Cortex of kidney (tissue), 1 donor: ENCODE measurements at places on chromosomes 5 and 9.

GRCh38 chr9:92640398-92641091, 29.4 kb downstream of the IPPK start:
- DNase-seq: no peak

- no peak for DNase-seq
Observed at GRCh38 chr9:12544700-12545099, 148.5 kb upstream of the TYRP1 start.

- DNase-seq: no peak
Observed at GRCh38 chr5:137195483-137195882, 303.6 kb downstream of the SPOCK1 start.

- no peak for DNase-seq
Observed at GRCh38 chr5:5971203-5971602, 407.1 kb downstream of the MED10 start.

DNA sequence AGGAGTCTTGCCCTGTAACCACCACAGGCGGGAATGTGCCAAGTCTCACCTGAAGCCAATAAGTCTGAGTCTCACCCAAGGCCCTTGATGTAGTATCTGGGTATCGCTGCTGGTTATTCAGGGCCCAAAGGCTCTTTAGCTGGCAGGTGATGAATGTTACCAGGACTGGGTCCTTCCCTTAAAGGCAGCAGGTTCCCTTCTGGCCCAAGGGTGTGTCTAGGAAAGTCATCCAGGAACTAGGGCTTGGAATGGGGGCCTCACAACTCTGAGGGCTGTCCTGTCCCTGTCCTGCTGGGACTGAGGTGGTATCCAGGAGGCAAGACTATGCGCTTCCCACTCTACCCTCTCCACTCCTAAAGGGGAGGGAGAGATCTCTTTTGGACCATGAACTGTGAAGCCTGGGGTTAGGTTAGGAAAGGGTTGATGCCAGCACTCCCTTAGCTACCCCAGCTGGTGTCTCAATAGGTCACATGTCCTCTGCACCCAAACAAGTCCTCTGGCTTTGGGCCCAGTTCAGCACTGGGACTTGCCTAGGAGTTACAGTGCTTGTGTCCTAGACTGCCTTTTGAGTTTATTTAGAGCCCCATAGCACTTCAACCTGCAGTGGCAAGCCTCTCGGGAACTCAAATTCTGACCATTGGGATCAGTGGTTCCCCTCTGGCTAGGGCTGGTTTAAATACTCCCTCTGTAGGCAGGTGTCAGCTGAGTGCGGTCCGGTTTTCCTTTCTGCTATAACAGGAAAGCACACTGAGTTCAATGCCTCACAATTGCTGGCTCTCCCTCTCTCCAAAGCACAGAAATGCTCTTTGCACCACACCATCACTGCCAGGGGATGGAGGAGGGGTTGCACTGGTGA, 22.5 kb upstream of the RANBP3L start:
- DNase-seq: no peak

DNA sequence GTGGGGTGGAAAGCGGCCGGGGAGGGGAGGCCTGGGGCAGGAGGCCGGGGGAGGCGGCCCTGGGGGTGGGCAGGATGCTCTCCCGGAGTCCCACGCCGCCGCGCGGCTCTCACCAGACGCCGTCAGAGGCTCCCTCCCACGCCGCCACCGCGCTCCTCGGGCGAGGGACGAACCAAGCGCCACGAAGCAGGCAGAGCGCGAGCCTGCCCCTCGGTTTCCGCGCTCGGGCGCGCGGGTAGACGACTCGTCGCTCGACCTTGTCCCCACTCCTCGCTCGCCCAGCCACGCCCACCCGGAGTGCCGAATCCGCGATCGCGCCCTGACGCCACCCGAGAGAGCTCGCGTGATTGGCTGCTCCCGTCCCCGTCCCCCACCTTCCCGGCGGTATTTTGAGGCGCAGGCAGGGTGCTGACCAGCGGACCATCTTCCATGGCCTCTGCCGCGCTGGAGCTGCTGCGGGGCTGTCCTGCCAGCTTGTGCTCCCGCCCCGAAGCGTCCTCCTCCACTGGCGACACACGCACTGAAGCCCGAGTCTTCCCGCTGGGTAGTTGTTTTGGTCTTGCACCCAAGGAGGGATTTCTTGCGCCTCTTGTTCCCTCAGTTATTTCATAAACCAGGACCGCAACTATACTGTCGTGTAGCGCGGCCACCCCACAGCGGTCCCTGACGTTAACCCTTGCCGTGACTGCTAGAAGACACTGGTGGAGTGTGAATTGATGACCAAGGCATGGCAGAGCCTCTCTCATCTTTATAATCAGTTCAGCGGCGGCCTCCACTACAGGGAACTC, at the start of gene GNE:
GNE (minus strand) TSS at position 241 of the 788 bp plus-strand sequence. CDS start 9,093 bp downstream, outside the sequence.
- DNase-seq: peak; percentile 43

- no peak for DNase-seq
Observed at GRCh38 chr5:135535820-135536801, at the start of gene NEUROG1. Gene NEUROG1 (minus strand): TSS chr5:135535964. CDS start chr5:135535690, 274 bp downstream.

DNA sequence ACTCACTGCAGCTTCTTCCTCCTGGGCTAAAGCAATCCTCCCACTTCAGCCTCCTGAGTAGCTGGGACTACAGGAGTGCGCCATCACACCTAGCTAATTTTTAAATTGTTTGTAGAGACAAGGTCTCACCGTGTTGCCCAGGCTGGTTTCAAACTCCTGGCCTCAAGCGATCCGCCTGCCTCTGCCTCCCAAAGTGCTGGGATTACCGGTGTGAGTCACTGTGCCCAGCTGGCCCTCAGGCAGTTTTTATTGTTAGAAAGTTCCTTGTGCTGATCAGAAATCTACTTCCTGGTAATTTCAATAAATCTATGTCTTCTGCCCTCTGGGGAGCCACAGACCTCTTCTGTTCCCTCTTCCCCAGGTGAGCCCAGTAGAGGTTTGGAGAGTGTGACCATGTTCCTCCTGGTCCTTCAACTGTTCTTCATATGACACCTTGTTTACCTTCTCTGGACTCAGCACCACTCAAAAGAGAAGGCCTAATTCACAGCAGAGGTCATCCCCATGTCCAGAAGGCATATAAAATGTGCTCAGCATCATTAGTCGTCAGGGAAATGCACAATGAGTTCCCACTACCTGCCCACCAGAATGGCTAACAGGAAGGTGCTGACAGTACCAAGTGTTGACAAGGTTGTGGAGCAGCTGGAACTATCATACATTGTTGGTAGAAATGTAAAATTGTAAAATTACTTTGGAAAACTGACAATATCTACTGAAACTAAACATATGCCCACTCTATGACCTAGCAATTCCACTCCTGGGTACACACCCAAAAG, 10.4 kb downstream of the TMOD1 start:
- no peak for DNase-seq

DNA sequence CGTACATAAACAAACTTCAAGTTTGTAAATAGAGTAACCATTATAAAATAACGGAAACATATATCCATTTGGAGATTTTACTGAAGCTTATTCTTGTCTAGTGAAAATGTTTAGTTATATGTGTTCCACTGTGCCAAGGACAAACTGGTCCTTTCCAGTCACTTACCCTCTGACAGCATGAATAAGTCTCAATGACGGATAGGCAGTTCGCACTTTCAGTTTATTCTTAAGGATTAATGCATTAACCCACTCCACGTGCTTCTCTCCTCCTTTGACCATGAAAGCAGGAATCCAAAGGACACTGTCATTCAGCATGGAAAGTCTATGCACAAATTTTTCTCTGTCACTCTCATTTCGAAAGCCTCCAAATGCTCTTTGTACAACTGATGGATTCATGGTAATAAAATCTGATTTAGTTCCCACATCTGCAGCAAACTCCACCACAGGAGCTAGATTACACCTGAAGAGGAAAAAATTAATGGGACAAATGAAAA, 47.1 kb downstream of the ST8SIA4 start:
- no peak for DNase-seq

DNA sequence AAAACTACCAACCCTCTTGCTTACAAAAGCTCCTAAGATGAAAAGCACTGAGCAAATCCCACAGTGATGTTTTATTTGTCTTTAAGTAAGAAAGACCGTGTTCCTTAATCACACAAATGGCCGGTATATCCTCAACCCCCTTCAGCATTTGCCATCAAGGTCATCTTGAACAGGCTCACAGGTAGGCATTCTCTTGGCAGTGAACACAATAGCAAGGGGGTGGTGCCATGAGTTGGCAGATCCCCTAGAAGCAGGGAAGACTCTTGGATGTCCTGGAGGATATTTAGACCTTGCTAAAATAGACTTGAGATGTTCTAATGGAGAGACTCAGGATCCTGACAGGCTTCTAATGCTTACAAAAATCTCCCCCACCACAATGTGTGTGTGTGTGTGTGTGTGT, 323.0 kb downstream of the SPOCK1 start:
- DNase-seq: no peak

- no peak for DNase-seq
Observed at GRCh38 chr9:111925784-111926183, 29.2 kb downstream of the UGCG start.

DNA sequence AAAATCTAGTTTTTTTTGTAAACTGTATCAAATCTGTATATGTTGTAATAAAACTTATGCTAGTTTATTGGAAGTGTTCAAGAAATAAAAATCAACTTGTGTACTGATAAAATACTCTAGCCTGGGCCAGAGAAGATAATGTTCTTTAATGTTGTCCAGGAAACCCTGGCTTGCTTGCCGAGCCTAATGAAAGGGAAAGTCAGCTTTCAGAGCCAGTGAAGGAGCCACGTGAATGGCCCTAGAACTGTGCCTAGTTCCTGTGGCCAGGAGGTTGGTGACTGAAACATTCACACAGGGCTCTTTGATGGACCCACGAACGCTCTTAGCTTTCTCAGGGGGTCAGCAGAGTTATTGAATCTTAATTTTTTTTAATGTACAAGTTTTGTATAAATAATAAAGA, 24.3 kb downstream of the HMGCR start:
- DNase-seq: no peak

DNA sequence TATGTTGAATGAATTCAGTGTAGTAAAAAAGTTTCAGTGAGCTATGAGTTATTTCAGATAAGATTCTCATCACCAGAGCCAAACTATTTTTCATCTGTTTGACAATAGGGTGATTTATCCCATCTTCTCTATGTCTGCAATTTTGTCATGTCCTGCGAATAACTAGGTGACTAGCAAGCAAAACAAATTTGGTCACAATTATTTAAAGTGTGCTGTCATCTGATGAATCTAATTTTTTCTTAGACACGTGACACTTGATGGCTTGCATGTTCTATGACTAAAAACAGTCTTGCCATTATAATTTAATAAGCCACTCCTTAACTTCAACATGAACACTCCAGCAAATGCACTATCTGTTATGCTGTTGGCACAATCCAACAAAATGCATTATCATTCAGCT, 35.0 kb downstream of the FEM1C start:
- no peak for DNase-seq

GRCh38 chr9:744790-745484, 96.6 kb upstream of the DMRT1 start:
- no peak for DNase-seq

DNA sequence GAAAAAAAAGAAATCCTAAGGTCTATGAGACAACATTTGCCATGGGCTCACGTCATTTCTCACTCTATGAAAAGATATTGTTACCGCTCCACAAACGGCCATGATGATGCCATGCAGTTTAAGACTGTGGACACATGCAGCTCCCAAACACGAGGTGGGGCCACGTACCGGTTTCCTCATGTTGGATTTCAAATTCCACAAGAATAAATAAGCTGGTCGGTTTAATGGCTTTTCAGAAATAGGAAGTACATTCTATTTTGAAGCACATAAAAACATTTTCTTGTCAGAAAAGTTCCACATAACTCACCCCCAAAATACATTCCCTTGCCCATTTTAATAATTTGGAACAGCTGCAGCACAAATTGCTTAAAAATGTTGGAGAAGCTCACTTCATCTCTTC, 130.6 kb downstream of the MYO10 start:
- no peak for DNase-seq

- DNase-seq: no peak
Observed at GRCh38 chr5:65204966-65205365, 276.8 kb downstream of the ADAMTS6 start.

DNA sequence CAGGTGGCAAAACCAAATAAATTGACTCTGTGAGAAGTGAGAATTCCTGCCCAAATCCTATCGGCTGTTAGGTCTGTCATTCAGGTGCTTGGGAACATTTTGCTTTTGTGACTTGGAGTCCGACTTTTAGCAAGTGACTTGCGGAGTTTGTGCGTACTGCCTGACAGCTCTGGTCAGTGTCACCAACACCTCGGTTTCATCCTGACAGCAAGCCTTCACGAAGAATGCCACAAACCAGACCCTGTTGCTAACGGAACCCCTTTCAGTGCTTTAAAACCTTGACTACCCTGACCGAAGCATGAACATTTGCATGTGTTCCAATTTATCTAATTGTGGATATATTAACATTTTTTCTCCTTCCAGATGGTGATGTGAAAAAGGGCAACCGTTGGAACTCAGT, 26.5 kb downstream of the LIX1 start:
- DNase-seq: no peak

GRCh38 chr9:16515879-16516301, 354.6 kb downstream of the BNC2 start:
- DNase-seq: no peak

DNA sequence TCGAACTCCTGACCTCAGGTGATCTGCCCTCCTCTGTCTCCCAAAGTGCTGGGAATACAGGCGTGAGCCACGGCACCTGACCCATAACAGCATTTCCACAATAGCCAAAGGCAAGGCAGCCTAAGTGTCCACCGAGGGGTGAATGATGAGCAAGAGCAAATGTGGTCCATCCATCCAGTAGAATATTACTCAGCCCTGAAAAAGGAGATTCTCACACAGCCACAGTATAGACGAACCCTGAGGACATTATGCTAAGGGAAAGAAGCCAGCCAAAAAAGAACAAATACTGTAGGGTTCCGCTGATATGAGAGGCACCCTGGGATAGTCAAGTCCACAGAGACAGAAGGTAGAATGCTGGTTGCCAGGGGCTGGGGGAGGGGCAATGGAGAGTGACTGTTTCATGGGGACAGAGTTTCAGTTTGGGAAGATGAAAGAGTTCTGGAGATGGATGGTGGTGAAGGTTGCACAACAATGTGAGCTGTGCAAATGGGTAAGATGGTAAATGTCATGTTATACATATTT, 7.0 kb downstream of the LAMC3 start:
- no peak for DNase-seq

DNA sequence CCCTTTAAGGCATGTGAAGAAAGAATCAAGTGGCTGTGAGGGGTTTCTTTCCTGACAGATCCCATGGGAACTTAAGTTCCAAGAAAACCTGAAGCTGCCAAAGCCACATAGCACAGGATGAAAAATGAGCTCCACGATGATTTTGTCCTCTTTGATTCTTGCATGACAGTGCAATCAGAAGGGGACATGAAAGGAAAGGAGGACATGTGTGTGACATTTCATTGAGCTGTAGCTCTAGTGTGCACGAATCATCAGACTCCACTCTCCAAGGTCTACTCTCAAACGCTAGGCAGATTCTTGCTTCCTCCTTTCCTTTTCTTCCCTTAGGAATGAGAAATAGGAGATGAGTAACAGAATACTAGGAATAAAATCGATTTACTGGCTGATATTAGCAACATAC, 142.0 kb downstream of the ZNF608 start:
- no peak for DNase-seq

GRCh38 chr5:125291447-125291846, 545.0 kb upstream of the ZNF608 start:
- DNase-seq: no peak

- no peak for DNase-seq
Observed at GRCh38 chr5:118679264-118679940, 308.9 kb downstream of the DTWD2 start.
